Stimulated activated CD4-positive, alpha-beta T cell treated with anti-CD3 and anti-CD28 coated beads, TNF-alpha, amount 100 ng/mL, for 24 hours (primary cell): ENCODE measurements at places on chromosomes 2 and 18.

DNA sequence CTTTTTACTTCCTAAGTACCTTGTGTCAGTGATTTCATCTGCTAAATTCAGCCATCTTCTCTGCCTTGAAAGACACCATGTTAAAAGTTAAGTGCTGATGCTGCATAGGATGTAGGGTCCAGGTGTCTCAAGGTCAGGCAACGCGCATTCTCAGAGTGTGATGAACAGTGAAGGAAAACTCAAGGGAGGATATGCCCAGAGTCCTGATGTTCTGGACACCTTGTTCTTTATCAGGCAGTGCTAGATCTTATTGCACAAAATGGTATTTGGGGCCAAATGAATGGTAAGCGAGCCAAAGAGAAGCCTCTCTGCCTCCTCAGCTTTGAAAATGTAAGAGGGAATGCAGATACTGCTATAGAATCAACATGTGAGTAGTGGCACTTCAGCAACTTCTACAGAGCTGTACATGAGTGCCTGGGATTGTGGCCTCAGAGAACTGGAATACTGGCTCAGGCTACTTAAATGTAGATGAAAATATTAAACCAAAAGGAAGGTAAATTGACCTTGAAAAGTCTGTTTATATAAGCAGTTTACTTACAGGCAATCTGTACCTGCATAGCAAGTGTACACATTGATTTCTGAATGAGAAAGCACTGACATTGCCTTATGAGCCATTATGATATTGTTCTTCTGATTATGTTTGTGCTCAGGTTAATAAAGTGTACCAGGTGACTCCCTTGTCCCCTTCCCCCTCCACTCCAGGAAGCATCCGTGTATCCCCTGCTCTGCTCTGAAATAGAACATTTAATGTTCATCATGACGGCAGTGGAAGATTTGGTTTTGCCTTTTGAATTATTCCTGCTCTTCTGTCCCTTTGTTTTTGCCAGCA lies 86.7 kb upstream of the RANBP2 start:
- no peak for DNase-seq

- no peak for DNase-seq
Observed at GRCh38 chr2:132253496-132254305, 91.9 kb upstream of the ANKRD30BL start.

GRCh38 chr2:12488352-12489318 lies 228.1 kb upstream of the TRIB2 start:
- no peak for DNase-seq

GRCh38 chr2:137405496-137405895 lies 558.8 kb upstream of the HNMT start:
- DNase-seq: no peak

GRCh38 chr2:100641125-100641435 lies 78.3 kb downstream of the PDCL3 start:
- DNase-seq: no peak

DNA sequence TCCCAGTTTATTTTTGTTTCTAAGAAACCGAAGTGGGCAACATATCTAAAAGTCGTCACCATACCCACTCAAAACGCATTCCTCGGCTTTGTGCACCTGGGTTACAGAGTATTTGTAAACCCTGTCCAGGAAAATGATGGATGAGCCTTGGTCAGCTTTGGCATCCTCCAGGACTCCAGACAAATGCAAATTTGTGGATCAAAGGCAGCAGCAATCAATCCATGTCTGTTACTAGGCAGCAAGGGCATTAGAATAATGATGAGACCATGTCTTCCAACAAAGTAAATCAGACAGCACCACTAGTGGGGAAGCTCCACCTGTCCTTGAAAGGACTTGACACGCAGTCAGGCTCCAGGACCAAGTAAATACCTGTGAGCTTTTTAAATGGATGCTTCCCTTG lies 672.6 kb upstream of the GYPC start:
- no peak for DNase-seq

- DNase-seq: no peak
Observed at GRCh38 chr18:62330650-62331049, 5.5 kb downstream of the TNFRSF11A start.

GRCh38 chr2:167759531-167759930 lies 487.9 kb downstream of the STK39 start:
- DNase-seq: no peak

DNA sequence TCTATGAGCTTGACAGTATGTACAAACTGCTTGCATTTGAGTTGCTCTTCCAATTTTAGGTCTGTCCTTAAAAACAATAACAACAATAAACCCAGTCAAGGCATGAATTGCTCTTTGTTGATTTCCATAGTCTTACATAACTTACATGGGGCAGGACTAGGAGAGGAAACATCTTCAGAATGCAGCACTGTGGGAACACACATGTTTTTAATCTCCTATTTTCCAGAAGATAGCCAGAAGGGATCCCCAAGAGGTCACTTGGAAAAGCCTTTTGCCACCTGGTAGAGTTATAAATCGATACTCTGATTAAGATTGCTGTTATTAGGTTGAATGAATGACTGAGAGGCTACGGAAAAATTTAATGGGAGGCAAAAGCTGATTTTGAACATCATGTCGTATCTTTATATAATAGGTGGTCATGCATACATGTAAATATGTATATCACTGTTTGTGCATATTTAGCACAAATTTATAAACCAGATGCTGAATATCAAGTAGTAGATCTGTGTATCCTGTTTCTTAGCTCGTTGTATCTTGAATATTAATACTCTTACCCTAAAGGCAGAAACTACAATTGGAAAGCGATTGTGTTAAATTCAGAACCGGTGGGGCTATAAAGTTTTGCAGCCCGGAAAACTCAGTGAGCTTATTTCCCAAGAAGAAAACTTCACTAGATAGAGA lies 479.4 kb upstream of the TCF4 start:
- DNase-seq: no peak

- no peak for DNase-seq
Observed at GRCh38 chr2:182080493-182080892, 94.8 kb downstream of the PPP1R1C start.

GRCh38 chr2:18993756-18994338 lies 364.6 kb downstream of the OSR1 start:
- DNase-seq: no peak

DNA sequence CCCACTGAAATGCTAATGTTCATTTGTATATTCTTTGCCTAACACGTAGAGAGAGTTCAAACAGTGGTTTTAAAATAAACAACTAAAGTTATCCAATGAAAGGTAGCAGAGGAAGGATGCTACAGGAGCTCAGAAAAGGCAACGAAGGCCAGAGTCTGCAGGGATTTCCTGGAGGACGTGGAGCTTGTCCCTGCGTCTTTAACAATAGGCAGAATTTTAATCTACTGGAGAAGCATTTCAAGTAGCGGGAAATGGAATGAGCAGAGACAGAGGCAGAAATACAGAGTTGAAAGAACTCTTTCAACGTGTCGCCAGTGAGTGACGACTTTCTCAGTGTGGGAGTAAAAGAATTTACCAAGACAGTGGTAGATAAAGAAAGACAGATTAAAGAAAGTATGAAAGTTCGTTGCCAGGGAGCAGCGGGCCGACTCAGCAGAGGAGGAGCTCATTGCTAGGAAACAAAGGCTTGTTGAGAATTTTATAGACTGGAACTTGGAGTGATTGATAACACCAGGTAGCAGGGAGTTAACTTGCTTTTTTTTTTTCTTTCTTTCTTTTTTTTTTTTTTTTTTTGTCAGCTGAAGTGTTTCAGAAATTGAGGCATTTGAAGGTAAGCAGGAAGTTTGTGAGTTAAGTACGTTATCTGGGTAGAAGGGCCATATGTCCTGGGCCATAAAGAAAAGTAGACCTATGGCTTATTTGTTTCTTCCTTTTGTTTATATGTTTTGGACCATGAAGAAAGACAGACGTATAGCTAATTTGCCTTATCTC lies 625 bp upstream of the NBAS start:
- peak; percentile 22 for DNase-seq

DNA sequence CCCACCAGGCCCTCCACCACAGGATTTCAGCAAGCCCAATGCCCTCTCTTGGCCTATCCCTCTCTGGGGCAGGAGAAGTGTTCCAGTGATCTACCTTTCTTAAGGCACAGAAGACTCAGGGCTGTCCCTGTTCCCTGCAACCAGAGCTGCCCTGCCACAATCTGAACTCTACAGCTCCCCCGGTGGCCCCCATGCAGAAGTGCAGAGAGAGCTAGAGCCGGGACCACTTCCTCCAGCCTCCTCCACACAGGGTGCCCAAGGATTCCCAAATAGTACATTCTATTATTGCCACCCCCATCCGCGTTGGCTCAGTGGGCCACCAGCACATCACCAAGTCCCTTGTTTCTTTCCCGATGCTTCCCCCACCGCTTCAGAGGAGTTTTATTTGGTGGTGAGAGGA lies 114.8 kb upstream of the PTPRM start:
- no peak for DNase-seq

GRCh38 chr2:229635371-229635680 lies 79.0 kb downstream of the DNER start:
- DNase-seq: no peak

GRCh38 chr2:232328032-232328422 lies 50.5 kb upstream of the ALPP start:
- DNase-seq: no peak

DNA sequence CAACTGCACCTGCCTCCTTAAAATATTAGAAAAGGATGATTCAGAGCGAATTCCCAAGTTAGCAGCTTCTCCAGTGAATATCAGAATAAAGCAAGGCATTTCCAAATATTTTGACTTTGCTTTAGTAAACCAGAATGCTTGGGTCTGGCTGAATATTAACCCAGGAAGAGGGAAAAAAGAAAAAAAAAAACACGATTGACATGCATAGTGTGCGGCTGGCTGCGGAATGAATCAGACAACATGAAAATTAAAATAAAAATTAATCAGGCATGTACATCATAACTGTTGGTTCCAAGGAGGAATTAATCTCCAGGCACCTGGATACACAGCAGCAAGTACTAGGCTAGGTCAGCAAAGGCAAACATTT lies 105.8 kb upstream of the NCKAP5 start:
- DNase-seq: no peak

GRCh38 chr2:17160594-17160993 lies 357.6 kb downstream of the RAD51AP2 start:
- no peak for DNase-seq

DNA sequence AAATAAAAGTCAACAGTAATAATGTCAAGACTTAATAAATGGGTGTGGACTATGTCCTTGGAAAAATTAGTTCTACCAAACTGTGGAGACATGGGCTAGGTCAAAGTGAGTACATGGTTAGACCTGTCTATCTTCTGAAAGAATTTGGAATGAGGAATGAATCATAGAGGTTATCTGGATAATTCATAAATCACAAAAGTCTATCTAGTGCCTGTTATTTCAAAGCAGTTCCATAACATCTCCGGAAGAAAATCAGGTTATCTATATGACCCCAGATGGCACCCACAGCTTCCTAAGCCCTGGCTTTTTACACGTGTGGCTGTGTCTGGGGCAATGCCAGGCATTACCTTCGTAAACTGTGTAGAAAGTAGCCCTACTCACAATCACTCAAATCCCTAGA lies 272.0 kb downstream of the ETAA1 start:
- no peak for DNase-seq

DNA sequence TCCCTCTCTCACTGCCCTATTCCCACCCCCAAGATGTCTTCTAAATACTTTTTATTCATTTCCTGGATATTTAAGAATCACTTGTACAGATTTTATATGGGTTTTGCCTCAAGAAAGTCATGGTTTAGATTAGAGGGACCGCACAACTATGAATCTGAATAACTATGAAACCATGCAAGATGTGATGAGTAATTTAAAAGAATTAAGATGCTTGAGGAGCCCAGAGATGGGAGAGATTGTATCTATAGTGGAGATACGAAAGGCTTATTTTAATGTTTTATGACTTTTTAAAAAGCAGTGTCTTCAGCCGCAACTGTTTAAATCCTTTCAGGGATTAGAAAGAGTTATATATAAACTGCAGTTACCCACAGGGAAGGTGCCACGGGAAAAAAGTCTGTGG lies 324.1 kb downstream of the LPIN1 start:
- DNase-seq: no peak

- DNase-seq: no peak
Observed at GRCh38 chr18:26546170-26546874, 2.0 kb downstream of the KCTD1 start.

DNA sequence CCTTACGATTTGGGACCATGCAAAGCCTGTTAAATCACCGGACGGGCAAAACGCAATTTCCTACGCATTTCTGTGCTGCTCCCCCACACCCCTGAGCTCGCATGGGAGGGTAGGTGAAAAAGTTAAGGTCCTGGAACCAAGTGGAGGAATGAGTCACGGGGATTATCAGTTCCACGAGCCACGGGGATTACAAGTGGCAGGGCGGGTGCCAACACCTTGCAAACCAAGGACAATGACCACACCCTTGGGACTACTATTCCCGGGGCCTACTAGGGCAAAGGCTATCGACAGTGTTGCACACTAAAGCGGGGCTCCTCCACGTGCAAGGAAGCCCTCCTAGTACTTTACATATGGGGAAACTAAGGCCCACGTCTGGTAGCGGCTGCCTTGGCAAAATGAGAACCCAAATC lies 447 bp downstream of the RETSAT start:
- DNase-seq: peak; percentile 16
